ENCODE measurements at places on chromosomes 5 and 9. TPM values are rescaled to one million over a fixed set of nuclear protein-coding genes. Genes with fewer than 3 reads are reported as not detected.

GRCh38 chr5:161306351-161306995 is 240.1 kb downstream of the GABRB2 start:
- DNase-seq: no peak
- H3K4me3 ChIP-seq: no peak overlapping the region
- H3K27ac ChIP-seq: no peak overlapping the region
- no peaks in the 10 kb centered on the region for H3K36me3 ChIP-seq

GRCh38 chr5:94575196-94575595 is 43.2 kb downstream of the KIAA0825 start:
- no peaks in the 10 kb centered on the region for H3K36me3 ChIP-seq
- H3K27me3 ChIP-seq: no peaks in the 10 kb centered on the region
- H3K4me1 ChIP-seq: no peaks in the 10 kb centered on the region

DNA sequence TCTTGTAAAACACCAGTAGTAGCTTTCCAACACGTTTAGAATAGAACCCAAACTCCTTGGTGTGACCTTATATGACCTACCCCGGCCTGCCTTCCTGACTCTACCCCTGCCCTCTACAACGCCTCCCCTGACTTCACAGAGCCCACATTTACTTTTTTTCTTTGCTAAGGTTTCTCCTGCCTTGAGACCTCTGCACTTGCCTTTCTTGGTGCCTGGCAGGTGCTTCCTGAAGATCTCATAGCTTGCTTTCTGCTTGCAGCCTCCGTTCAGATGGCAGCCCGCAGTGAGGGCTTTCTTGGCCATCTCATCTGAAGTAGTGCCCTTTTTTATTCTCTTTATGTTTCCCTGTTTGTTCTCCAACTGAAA is 24.3 kb downstream of the NUP214 start:
- no peak overlapping the region for H3K27ac ChIP-seq
- H3K4me3 ChIP-seq: no peak overlapping the region
- no peaks in the 10 kb centered on the region for H3K27me3 ChIP-seq

Gene SPATA31D4
- not detected for total RNA-seq

GRCh38 chr9:121556580-121556979 is 56.9 kb upstream of the GGTA1 start:
- H3K27ac ChIP-seq: no peak overlapping the region
- H3K27me3 ChIP-seq: peaks cover 2% of the 10 kb centered on the region
- no peak for DNase-seq
- no peak overlapping the region for H3K4me3 ChIP-seq

DNA sequence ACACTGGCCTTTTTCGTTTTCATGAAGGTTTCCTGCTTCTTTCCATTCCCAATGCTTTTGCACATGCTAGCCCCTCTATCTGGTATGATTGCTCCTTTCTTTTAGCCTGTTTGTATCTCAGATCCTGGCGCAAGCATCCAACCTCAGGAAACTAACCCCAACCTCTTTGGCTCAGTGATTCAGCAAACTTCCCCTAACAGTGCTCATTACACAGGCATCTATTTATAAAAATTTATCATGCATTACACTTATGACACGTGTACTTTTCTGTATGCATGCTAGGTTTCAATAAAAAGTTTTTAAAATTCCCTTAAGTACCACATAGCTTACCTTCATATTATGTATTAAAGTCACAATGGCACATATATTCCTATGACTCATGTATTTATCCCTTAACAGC is 218.9 kb downstream of the EPB41L4A start:
- no peak overlapping the region for H3K4me3 ChIP-seq
- H3K27ac ChIP-seq: no peak overlapping the region
- no peak for DNase-seq
- no peaks in the 10 kb centered on the region for H3K27me3 ChIP-seq

DNA sequence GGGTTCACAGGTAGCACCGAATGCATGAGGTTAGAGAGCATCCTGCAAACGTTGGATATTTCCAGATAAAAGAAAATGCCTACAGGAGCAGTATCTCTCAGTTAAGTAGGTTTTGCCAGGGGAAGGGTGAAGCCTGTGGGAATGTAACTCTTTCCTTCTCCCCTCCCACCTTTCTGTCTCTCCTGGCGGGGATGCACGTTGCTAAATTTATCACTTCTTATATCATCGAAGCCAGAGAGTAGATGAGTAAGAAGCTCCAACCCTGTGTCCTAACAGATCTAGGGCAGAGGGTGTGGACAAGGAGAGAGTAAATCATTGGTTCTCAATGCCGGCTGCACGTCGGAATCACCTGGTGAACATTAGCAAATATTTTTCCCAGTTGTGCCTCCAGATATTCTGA is 457.5 kb downstream of the ENC1 start:
- H3K4me3 ChIP-seq: no peak overlapping the region
- H3K4me1 ChIP-seq: no peaks in the 10 kb centered on the region
- no peaks in the 10 kb centered on the region for H3K27me3 ChIP-seq
- no peak for DNase-seq

DNA sequence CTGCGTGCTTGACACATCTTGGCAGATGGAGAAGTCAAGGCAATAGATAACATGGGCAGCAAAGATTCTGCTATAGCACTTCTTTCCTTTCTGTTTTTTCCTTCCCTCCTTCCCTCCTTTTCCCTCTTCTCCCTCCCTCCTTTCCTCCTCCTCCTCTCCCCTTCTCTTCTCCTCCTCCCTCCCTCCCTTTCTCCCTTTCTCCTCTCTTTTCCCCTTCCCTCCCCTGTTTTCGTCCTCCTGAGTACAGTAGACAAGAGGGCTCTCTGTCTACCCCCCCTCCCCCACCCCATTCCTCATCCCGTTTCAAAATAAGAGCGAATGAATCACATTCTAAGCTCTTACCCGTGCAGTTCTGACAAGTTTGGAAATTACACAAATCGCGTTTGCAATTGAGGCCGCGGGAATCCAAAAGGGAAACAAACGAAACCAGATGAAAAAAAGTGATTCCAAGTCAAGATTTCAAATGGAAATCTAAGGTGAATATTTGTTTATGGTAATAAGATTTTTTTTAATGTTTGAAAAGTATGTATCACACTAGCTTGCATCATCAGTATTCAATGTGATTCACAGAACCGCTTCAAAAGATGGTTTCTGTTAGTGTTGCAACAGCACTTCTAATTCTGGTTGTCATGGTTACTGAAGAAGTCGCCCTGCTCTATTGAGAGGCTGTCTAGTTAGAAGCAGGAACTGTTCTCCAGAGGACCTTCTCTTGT is 1.3 kb downstream of the NIM1K start:
- peaks cover 11% of the 10 kb centered on the region for H3K27me3 ChIP-seq
- H3K4me1 ChIP-seq: peaks cover 4% of the 10 kb centered on the region
- peak; percentile 28 for DNase-seq
- H3K4me3 ChIP-seq: peak overlapping the region; percentile 7
- H3K36me3 ChIP-seq: no peaks in the 10 kb centered on the region

DNA sequence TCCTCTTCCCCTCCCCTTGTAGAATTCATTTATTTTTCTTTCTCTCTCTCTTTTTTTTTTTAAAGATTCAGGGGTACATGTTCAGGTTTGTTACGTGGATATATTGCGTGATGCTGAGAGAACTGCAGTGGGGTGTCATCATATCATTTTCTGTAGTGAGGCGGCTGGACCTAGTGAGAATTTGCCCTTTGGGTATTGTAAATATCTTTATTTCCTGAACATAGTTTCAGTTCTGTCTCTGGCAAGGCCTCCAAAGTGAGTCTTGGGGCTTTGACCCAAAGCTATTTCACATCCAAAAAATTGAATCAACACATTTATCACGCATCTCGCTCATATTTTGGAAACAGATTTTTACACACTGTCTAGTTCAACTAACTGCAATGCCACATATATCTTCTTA is 25.4 kb upstream of the MYOT start:
- DNase-seq: no peak
- H3K4me3 ChIP-seq: no peak overlapping the region
- H3K27me3 ChIP-seq: no peaks in the 10 kb centered on the region
- no peaks in the 10 kb centered on the region for H3K36me3 ChIP-seq
- no peak overlapping the region for H3K27ac ChIP-seq
- no peaks in the 10 kb centered on the region for H3K4me1 ChIP-seq

Gene TAS2R1
- total RNA-seq: not detected

DNA sequence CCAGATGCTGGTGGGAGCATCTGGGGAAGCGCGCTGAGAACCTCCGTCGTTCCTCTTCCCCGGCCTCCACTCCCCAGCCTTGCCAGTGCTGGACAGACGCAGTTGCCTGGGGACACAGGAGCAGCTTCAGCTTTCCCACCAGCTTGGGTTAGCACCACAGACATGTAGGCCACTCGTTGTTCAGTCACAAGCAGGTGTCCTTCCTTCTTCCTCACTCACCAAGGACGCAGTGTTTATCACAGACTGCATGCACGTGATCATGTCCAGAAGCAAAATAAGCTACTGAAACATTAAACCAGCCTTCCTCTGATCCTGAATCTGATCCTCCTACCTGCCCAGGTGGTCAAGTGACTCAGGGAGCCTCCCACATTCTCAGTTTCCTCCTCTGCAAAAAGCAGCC is 232.9 kb downstream of the SYK start:
- H3K27me3 ChIP-seq: no peaks in the 10 kb centered on the region
- DNase-seq: no peak
- H3K4me3 ChIP-seq: no peak overlapping the region
- no peaks in the 10 kb centered on the region for H3K36me3 ChIP-seq
- peaks cover 17% of the 10 kb centered on the region for H3K4me1 ChIP-seq

DNA sequence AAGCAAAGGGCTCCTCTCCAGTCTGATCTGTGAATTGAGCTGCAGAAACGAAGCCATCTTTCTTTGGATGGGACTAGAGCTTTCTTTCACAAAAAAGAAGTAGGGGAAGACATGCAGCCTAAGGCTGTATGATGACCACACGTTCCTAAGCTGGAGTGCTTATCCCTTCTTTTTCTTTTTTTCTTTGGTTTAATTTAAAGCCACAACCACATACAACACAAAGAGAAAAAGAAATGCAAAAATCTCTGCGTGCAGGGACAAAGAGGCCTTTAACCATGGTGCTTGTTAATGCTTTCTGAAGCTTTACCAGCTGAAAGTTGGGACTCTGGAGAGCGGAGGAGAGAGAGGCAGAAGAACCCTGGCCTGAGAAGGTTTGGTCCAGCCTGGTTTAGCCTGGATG is 82.1 kb downstream of the PIK3R1 start:
- peaks cover 9% of the 10 kb centered on the region for H3K36me3 ChIP-seq
- no peak overlapping the region for H3K27ac ChIP-seq
- H3K27me3 ChIP-seq: no peaks in the 10 kb centered on the region
- no peak overlapping the region for H3K4me3 ChIP-seq
- no peak for DNase-seq

Gene PAXX
- total RNA-seq: 35.0 TPM

GRCh38 chr9:124423591-124423990 is 8.3 kb upstream of the PSMB7 start:
- H3K36me3 ChIP-seq: no peaks in the 10 kb centered on the region
- no peaks in the 10 kb centered on the region for H3K4me1 ChIP-seq
- H3K27me3 ChIP-seq: peaks cover 12% of the 10 kb centered on the region

Gene PCDHGB4
- 6.5 TPM for total RNA-seq

- H3K27me3 ChIP-seq: no peaks in the 10 kb centered on the region
- DNase-seq: no peak
- no peaks in the 10 kb centered on the region for H3K36me3 ChIP-seq
- no peak overlapping the region for H3K27ac ChIP-seq
- no peak overlapping the region for H3K4me3 ChIP-seq
Observed at GRCh38 chr9:71681104-71681707, 87.1 kb downstream of the CEMIP2 start.

Data from endothelial cell of umbilical vein (primary cell).